Tibial nerve (tissue), 4 donors: ENCODE measurements at places on chromosomes 11 and 22. TPM values are rescaled to one million over a fixed set of nuclear protein-coding genes. Genes with fewer than 3 reads are reported as not detected.

Gene TIGD3
- not detected for total RNA-seq

Gene DRG1
- total RNA-seq: 54.3 TPM

Gene NPAS4
- not detected for total RNA-seq

Gene SPI1
- 18.8 TPM for total RNA-seq

Gene NAGA
- 32.9 TPM for total RNA-seq

Gene SCGB2A2
- total RNA-seq: not detected

Gene CREB3L1
- total RNA-seq: 3.6 TPM

Gene MAPK11
- 22.8 TPM for total RNA-seq

Gene RASSF10
- total RNA-seq: not detected

DNA sequence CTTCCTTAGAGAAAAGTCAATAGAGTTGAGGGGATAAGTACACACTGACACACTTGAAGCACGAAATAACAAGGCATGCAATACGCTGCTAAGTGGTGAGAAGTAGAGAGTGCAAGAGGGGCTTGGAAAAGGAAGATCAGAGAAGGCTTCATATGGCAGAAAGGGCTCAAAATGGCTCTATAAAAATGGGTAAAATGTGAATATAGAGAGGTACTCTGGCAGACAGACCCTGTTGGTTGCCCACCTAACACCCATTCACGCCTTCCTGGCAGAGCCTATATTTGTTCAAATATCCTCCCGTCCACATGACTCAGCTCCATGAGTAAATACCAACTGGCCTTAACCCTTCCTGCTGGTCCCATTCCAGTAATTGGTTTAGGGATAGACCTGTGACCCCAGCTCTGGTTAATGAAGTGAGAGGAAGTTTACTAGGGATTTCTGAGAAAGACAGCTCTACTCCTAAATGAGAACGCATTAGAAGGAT lies 38.9 kb upstream of the CCDC34 start:
- no peaks in the 10 kb centered on the region for H3K4me1 ChIP-seq
- no peak for DNase-seq
- no peaks in the 10 kb centered on the region for H3K36me3 ChIP-seq
- no peak overlapping the region for H3K4me3 ChIP-seq
- H3K27me3 ChIP-seq: no peaks in the 10 kb centered on the region
- H3K27ac ChIP-seq: no peak overlapping the region

DNA sequence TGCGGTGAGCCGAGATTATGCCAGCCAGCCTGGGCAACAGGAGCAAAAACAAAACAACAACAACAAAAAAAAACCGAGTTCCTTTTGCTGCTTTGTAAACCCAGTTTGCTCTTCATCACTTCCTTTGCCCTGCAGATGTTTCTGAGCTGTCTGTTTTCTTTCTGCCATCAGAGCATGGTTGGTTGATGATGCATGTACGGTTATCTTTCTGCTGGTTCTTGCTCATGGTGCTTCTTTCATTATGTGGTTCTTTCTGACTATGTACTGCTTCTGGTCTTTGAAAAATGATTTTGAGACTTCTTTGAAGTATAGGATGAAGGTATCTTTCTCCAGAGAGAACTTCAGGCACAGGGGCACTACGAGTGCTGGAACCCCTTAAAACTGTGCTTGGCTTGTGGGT lies 13.2 kb downstream of the TANGO2 start:
- no peak overlapping the region for H3K4me3 ChIP-seq
- H3K4me1 ChIP-seq: peaks cover 39% of the 10 kb centered on the region
- DNase-seq: no peak

- DNase-seq: no peak
- no peaks in the 10 kb centered on the region for H3K4me1 ChIP-seq
- H3K4me3 ChIP-seq: no peak overlapping the region
- H3K27ac ChIP-seq: no peak overlapping the region
- no peaks in the 10 kb centered on the region for H3K36me3 ChIP-seq
Observed at GRCh38 chr11:135027461-135027860, 615.4 kb upstream of the B3GAT1 start.

DNA sequence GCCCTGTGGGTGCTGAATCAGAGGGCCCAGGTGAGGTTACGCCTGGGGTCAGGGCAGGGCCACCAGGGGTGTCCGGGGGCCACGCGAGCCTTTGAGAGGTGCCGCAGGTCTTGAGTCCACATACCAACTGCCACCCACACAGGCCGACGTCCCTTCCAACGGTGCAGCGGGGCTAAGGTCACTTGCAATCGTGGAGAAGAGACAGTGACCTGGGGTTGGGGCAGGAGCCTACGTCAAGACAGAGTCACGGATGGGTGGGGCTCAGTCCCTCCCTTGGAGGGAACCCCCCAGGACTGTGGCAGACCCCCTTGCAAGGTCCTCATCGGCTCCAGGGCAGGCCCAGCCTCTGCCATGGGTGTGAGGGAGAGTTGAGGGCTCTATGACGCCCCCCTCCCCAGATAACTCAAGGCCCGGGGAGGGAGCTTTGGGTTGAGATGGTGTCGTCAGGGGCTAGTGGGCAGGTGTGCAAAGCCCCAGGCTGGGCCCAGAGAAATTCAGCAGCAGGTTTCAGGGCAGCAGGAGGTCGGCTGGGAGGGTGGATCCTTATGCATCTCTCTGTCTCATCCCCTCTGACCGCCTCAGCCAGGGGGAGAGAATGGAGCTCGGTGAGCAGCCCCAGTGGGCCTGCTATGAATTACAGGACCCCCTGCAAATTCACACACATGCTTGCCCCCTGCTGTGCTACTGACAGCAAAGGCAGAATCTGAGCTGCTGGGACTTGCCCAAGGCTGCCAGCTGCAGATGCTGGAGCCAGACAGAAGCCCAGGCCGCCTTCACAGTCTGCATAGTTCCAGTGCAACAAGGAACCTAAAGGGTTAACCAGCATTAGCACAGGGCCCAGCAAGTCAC lies 60.0 kb downstream of the MYEOV start:
- no peak overlapping the region for H3K4me3 ChIP-seq
- H3K36me3 ChIP-seq: no peaks in the 10 kb centered on the region
- H3K27me3 ChIP-seq: no peaks in the 10 kb centered on the region
- DNase-seq: no peak
- H3K27ac ChIP-seq: no peak overlapping the region

DNA sequence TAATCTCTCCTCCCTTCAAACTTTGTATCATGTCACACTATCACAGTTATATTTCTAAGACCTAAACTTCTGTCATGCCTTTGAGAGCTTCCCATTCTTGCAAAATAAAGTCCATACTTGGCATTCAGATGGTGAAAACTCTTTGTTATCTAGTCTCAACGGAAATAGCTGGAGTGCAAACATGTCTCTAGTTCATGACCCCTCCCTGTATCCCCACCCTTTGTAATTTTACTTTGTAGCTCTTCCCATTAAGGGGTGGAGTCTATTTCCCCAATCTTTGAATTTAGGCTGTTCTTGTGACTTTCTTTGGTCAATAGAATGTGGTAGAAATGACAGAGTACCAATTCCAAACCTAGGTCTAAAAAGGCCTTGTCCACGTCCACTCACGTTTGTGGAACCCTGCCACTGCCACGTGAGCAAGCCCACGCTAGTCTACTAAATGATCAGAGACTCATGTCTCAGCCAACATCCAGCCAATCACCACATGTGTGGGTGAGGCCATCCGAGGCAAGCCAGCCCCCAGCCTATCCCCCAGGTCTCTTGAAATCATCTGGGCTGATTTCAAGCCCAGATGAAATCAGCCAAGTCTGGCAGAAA lies 23.4 kb downstream of the SLN start:
- no peak for DNase-seq
- H3K27ac ChIP-seq: no peak overlapping the region
- no peaks in the 10 kb centered on the region for H3K36me3 ChIP-seq
- H3K27me3 ChIP-seq: no peaks in the 10 kb centered on the region
- H3K4me3 ChIP-seq: no peak overlapping the region
- no peaks in the 10 kb centered on the region for H3K4me1 ChIP-seq

DNA sequence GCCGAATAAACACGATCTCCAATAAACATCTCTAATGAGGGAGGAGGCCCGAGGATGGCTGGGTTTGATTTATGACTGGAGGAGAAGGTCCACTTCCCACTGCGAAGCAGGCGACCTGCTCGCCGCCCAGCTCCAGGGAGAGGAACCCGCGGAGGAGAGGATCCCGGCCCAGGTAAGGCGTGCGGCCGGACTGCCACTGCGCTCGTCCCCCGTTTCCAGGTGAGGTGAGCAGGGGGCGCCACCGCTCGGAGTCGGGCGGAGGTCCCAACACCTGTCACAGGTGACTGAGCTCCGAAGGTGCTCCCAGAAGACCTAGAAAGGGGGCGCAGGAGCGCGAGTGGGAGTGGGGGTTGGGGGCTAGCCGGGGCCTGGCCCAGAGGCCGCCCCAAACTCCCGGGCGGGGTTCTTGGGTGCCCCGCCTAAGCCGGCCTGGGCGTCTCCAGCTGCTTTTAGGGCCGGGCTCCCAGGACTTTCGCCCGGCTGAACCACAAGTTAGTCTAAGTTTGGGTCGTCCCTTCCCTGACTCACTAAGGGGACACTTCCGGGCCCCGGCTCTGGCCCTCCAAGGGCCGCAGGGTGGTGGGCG lies 5.4 kb upstream of the PAX6 start:
- DNase-seq: no peak
- H3K27ac ChIP-seq: no peak overlapping the region
- no peaks in the 10 kb centered on the region for H3K36me3 ChIP-seq
- peak overlapping the region; percentile 16 for H3K4me3 ChIP-seq

GRCh38 chr11:60589611-60590010 lies 74.4 kb downstream of the MS4A13 start:
- H3K27me3 ChIP-seq: no peaks in the 10 kb centered on the region
- H3K4me3 ChIP-seq: no peak overlapping the region
- H3K27ac ChIP-seq: no peak overlapping the region
- H3K36me3 ChIP-seq: no peaks in the 10 kb centered on the region
- DNase-seq: no peak

- peak overlapping the region; percentile 18 for H3K4me3 ChIP-seq
- H3K27ac ChIP-seq: peak overlapping the region; percentile 77
- H3K27me3 ChIP-seq: no peaks in the 10 kb centered on the region
- DNase-seq: no peak
Observed at GRCh38 chr11:95999711-96000406, 76.0 kb upstream of the MTMR2 start.

GRCh38 chr11:74310857-74311256 lies 583 bp downstream of the P4HA3 start:
- H3K27me3 ChIP-seq: no peaks in the 10 kb centered on the region
- H3K27ac ChIP-seq: no peak overlapping the region

DNA sequence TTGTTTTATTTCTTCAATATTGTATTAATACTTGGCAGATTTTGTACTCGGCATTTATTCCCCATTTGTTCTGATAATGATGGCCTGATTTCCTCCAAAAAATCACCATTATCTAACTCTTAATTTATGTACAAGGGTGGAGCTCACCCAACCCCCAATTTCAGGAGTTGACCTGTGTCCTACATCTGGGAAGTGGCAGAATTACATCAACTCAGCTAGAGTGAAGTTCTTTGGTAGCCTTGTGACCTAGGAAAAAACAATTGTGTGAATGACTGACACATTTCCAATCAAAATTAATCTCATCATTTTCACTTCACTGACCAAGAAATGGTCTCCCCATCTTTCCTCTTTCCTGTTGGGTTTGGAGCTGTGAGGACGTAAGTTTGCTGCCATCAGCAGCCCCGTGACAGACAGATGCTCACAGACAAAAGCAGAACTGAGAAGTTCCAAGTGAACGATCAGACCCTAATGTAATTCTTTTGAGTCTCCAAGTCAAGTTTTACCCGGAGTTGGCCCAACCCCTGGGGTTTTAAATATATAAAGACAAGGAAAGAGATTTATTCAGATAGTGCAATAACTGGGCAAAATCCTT lies 16.6 kb upstream of the MS4A6E start:
- H3K36me3 ChIP-seq: no peaks in the 10 kb centered on the region
- H3K27ac ChIP-seq: no peak overlapping the region
- no peak overlapping the region for H3K4me3 ChIP-seq

- H3K27ac ChIP-seq: no peak within 1 kb of the TSS
- no peak for DNase-seq
- no peaks in the 10 kb centered on the region for H3K36me3 ChIP-seq
- H3K4me3 ChIP-seq: peak within 1 kb of the TSS; percentile 35
- H3K27me3 ChIP-seq: peaks cover 74% of the 10 kb centered on the region
- peaks cover 26% of the 10 kb centered on the region for H3K4me1 ChIP-seq
Observed at GRCh38 chr11:118152552-118153471, at the start of gene SCN4B. Gene SCN4B, minus strand, starts transcription at chr11:118152823. Its CDS starts 150 bp downstream, at chr11:118152673.

DNA sequence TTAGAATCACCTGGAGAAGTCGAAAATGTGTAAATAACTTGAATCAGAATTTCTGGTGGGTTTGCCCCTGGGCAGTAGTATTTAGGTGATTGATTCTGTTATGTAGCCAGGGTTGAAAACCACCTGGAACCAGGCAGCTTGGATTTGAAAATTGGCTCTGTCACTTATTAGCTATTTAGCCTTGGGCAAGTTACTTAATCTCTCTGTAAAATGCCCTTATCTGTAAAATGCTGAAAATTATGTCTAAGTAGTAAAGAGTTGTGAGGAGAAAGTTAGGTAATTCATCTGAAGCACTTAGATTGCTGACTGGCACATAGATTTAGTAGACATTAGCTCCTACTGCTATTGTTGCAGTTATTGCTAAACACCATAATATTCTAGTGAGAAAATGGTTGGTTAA lies 49.3 kb downstream of the PPME1 start:
- DNase-seq: no peak
- no peaks in the 10 kb centered on the region for H3K4me1 ChIP-seq
- H3K36me3 ChIP-seq: no peaks in the 10 kb centered on the region

GRCh38 chr11:8230921-8231847 lies 32.5 kb downstream of the LMO1 start:
- H3K27ac ChIP-seq: no peak overlapping the region
- no peak overlapping the region for H3K4me3 ChIP-seq
- no peaks in the 10 kb centered on the region for H3K27me3 ChIP-seq
- H3K4me1 ChIP-seq: no peaks in the 10 kb centered on the region
- DNase-seq: no peak
- H3K36me3 ChIP-seq: no peaks in the 10 kb centered on the region

- no peaks in the 10 kb centered on the region for H3K27me3 ChIP-seq
- DNase-seq: no peak
- H3K36me3 ChIP-seq: no peaks in the 10 kb centered on the region
Observed at GRCh38 chr11:72347691-72348090, 86.6 kb downstream of the CLPB start.

DNA sequence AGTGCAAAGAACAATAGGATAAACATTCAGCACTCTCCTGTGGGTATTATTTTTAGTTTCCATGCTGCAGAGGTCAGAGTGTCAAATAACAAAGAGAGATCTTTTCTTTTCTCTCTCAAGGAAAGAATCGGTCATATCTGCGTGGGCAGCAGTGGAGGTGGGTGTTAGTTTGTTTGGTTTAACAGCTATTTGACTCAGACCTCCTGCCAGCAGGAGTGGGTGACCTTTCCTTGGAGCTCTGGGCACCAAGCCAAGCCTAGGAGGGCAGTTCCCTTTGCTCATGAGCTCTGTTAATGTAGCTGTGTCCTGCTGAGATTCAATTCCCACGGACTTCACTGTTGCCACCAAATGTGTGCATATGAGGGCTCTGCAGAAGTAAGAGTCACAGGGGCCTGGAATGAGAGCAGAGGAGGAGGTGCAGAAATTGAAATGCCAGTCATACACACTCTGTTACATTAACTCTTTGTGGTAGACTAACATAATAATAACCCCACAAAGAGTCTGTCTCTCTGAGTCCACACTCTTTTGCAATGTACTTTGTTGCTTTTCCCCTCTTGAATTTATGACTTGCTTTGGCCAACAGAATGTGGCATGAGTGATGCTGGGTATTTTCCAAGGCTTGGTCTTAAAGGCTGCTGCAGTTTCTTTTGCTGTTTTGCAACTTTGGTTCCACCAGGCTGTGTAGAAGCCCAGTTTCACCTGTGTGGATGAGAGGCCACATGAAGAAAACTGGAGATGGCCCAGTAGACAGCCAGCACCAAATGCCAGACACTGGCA lies 76.0 kb upstream of the GRK3 start:
- peaks cover 45% of the 10 kb centered on the region for H3K36me3 ChIP-seq
- H3K4me1 ChIP-seq: peaks cover 9% of the 10 kb centered on the region
- no peak overlapping the region for H3K4me3 ChIP-seq
- H3K27ac ChIP-seq: no peak overlapping the region
- peak; percentile 20 for DNase-seq
